Umbilical cord (tissue), 2 donors: ENCODE measurements at places on chromosomes 3 and 15.

DNA sequence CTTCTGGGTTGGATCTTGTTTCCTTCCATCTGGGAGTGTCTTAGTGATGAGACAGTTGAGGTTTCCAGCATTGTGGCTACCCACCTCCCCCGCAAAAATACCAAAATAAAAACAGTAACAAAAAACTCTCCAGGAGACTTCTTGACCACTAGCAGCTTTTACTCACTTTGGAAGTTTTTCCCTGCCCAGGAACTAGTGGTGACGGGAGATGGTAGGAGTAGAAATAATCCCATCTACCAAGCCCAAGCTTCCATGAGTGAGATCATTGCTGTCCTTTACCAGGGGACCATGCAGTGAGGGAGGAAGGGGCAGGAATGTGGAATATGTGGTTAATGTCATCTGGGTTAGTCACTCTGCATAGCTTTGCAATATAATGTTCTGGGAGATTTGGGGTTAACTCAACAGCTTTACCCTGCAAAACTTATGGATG, 187.7 kb downstream of the ITPR1 start:
- DNase-seq: no peak

- DNase-seq: no peak
Measured at GRCh38 chr15:60513676-60514075, 34.7 kb upstream of the ICE2 start.

- DNase-seq: no peak
Measured at GRCh38 chr3:101185341-101185740, 135.0 kb downstream of the IMPG2 start.

DNA sequence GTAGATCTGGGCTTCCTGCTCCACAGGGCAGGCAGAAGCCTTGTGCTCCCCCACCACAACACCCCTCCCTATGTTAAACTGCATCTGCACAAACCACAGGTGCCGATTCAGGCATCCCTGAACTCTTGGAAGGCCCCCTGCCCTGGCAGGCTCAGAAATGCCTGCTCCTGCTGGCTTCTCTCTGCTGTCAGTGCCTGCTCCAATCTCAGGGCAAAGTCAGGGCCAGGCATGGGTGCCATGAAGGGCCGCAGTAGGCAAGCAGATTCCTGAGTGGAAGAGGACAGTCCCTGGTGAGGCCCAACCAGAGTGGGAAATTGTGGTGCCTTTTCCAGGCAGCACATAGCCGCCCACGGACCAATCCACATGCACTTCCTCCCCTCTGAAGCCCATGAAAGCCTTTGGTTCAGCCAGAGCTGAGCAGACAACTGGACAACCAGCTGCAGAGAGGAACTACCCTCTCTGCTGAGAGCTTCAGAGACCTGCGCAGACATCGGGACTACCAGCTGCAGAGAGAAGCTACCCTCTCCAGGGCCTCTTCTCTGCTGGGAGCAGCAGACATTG, 13.6 kb downstream of the PRR20G start:
- DNase-seq: no peak
